Lung (tissue), 17 donors: ENCODE measurements at places on chromosomes 4 and X. TPM values are rescaled to one million over a fixed set of nuclear protein-coding genes. Genes with fewer than 3 reads are reported as not detected.

DNA sequence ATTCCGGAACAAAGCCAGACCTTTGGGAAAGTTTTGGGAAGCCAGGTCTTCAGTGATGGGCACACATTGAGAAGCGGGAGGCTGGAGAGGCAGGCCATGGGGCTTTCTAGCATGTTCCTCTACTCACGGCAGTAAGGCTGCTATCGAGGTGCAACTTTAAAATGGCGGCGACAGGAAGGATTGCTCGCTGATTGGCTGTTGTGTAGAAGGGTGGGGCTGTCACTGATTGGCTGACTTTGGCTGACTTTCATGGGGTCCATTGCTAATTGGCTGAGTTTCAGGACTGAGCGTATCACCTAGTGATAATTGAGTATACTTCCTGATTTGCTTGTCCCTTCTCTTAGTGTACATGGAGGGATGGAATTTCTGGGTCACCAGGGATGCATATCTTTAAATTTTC lies 19.7 kb upstream of the GLOD5 start:
- H3K4me3 ChIP-seq = no peak overlapping the region
- no peaks in the 10 kb centered on the region for H3K27me3 ChIP-seq
- no peak overlapping the region for H3K27ac ChIP-seq
- DNase-seq = no peak

- H3K27me3 ChIP-seq = no peaks in the 10 kb centered on the region
- no peak overlapping the region for H3K27ac ChIP-seq
- no peak overlapping the region for H3K4me3 ChIP-seq
- peaks cover 5% of the 10 kb centered on the region for H3K36me3 ChIP-seq
- no peak for DNase-seq
These were observed 67.7 kb downstream of the THOC2 start for GRCh38 chrX:123665197-123665596.

Gene MMRN1
- 10.2 TPM for polyA plus RNA-seq

DNA sequence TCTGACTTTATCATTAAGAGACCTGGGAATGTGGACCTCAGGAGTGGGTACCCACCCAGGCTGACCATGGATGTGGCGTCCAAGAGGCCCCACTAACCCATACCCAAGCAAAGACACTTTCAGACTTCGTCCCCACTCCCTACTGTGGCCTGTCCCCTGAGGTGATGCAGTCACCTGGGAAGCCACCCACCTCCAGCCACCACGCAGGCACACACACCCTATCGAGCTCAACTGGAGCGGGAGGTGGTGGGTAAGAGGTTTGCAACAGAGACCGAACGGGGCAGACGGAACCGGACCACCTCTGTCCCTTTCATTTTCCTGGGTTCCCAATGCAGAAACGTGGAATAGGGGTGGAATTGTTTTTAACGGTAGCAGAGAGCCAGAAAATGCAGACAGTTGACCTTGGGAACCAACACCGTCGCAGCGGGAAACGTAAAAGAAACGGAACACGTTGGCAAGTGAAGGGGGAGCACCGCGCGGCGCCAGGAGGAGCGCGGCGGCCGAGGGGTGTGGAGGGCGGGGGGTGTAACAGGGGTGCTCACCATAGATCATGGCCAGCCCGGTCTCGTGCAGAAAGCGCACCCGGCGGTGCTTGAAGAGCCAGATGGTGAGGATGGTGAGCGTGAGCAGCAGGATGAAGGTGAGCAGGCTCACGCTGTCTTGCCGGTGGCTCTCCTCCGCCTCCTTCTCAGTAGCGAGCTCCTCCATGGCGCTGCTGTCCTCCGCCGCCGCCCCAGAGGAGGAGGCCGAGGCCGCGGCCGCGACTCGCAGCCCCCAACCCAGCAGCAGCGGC lies 559 bp downstream of the SLC9A7 start:
- H3K4me3 ChIP-seq = peak overlapping the region; percentile 32
- H3K4me1 ChIP-seq = no peaks in the 10 kb centered on the region
- H3K27me3 ChIP-seq = peaks cover 6% of the 10 kb centered on the region
- no peak for DNase-seq
- no peak overlapping the region for H3K27ac ChIP-seq

Gene DMD
- 6.5 TPM for polyA plus RNA-seq

DNA sequence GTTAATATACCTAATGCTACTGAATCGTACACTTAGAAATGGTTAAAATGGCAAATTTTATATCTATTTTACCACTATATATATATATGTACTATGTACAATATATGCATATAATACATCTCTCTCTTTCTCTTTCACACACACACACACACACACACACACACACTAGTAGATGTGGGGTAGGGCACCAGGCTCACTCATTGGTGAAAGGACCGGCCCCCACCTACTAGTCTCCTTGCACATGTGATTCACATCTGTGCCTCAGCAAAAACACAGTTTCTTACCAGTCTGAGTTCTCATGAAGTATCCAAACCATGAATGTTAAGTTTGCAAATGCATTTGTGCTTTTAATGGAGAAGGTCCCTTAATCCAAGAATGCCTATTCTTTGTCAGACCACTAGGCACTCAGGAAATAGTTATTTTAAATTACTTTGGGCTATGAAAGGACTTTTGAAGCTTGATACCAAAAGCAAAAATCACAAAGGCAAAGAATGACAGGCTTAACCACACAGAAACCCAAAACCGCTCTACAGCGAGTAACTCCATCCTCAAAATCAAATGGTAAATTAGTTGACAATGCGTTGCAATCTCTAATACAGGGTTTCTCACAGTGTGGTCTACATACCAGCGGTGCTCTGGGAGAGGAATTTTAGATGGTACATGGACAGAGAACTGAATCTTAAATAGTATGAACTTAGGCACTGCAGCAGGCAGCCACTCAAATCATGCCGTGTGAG lies 5.8 kb downstream of the TSC22D3 start:
- H3K27ac ChIP-seq = no peak overlapping the region
- H3K4me3 ChIP-seq = no peak overlapping the region
- DNase-seq = no peak
- no peaks in the 10 kb centered on the region for H3K36me3 ChIP-seq

Gene RAB33A
- 0.37 TPM for polyA plus RNA-seq

DNA sequence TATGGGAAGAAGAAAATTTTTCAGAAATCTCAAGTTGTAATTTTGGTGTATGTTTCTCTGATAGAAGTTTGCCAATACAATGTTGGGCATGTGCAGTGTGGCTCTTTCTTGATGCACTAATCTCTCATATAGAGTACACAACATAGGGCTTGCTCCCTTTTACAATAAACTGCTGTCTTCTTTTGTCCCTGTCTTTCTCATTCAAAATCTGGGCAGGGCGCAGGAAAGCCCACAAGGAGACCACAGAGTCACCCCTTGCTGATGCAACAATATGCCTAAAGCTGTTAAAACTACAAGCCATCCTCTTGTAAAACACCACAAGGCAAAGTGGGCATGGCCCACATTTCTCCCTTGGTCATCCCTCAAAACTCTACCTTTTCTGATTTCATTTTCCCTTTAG lies 63.4 kb upstream of the TBC1D9 start:
- no peaks in the 10 kb centered on the region for H3K27me3 ChIP-seq
- H3K4me3 ChIP-seq = no peak overlapping the region
- H3K27ac ChIP-seq = no peak overlapping the region
- H3K4me1 ChIP-seq = no peaks in the 10 kb centered on the region
- DNase-seq = no peak
- H3K36me3 ChIP-seq = no peaks in the 10 kb centered on the region

GRCh38 chr4:147309434-147309833 lies 171.5 kb upstream of the EDNRA start:
- no peak overlapping the region for H3K4me3 ChIP-seq
- no peaks in the 10 kb centered on the region for H3K36me3 ChIP-seq
- peak; percentile 42 for DNase-seq
- H3K27ac ChIP-seq = no peak overlapping the region

GRCh38 chrX:70434914-70435586 lies 9.6 kb upstream of the DLG3 start:
- no peaks in the 10 kb centered on the region for H3K27me3 ChIP-seq
- H3K4me1 ChIP-seq = no peaks in the 10 kb centered on the region
- DNase-seq = no peak
- H3K4me3 ChIP-seq = peak overlapping the region; percentile 59
- H3K36me3 ChIP-seq = no peaks in the 10 kb centered on the region

DNA sequence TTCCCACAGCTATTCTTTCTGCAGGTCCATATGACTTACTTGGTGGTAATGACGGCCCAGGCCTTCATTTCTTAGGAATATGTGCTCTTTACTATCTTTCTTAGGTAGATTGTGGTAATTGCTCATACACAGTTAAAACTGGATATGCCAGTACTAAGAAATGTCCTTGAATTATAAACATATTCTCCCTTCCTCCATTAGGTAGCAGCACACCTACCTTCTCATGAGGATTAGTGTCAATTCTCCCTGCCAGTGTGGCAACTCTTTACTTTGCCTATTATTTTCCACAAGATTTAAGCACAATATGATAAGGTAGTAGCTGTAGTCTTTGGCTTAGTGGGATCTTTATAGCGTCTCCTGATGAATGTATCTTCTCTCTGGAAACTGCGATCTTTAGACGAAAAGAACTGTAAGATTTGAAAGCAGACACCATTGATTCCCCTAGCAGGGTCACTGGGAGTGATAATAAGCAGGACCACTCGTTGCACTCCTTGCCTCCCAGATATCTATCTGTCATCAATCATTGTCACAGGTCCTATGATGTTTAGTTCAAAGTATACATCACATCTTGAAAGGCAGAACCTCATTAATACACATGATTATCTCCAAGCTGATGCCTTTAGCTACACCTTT lies 1240.7 kb downstream of the C4orf33 start:
- H3K4me1 ChIP-seq = no peaks in the 10 kb centered on the region
- H3K27ac ChIP-seq = no peak overlapping the region
- H3K27me3 ChIP-seq = no peaks in the 10 kb centered on the region
- no peaks in the 10 kb centered on the region for H3K36me3 ChIP-seq
